ENCODE measurements at places on chromosomes 4 and X. TPM values are rescaled to one million over a fixed set of nuclear protein-coding genes. Genes with fewer than 3 reads are reported as not detected.

EMCN gene
- total RNA-seq: not detected

CPE gene
- total RNA-seq: 1.5 TPM

PITX2 gene
- total RNA-seq: 0.46 TPM

GPRIN3 gene
- 1.2 TPM for total RNA-seq

PGAM4 gene
- total RNA-seq: 0.44 TPM

WAS gene
- total RNA-seq: 0.31 TPM

Data from A549 treated with dexamethasone at 1 μM for 4 hours (cell line).